ENCODE measurements at places on chromosomes 7 and 10. TPM values are rescaled to one million over a fixed set of nuclear protein-coding genes. Genes with fewer than 3 reads are reported as not detected.

Gene NPFFR1
- total RNA-seq: not detected

Gene FAM25G
- total RNA-seq: not detected

Gene GIMAP6
- total RNA-seq: not detected

Gene TCTN3
- total RNA-seq: 14.2 TPM
